NCI-H1930 (cell line): ENCODE measurements at places on chromosomes 12 and 14.

DNA sequence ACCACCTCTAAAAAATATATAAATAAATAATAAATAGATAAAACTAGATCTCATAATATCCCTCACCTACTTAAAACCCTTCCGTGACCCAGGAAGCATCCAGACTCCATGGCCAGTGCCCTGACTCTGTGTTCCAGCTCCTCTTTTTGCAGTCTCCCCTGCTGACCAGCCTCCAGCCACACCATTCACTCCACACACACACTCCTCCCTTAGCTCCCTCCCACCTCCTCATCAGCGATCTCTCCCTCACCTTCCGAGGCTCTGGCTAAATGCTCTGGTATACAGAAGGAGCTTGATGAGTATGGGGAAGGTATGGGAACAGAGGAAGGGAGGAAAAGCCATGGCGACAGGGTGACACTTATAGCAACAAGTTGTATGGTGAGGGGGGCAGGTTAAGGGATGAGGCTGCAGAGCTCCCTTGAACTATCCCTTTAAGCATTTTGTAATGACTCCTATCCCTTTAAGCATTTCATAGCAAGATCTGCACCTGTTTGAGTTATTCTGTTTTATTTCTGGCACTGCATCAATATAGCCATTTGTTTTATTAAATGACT, 26.1 kb upstream of the EIF4B start:
- DNase-seq: no peak

- DNase-seq: no peak
These were observed 17.6 kb downstream of the C14orf132 start for GRCh38 chr14:96056509-96057422.

DNA sequence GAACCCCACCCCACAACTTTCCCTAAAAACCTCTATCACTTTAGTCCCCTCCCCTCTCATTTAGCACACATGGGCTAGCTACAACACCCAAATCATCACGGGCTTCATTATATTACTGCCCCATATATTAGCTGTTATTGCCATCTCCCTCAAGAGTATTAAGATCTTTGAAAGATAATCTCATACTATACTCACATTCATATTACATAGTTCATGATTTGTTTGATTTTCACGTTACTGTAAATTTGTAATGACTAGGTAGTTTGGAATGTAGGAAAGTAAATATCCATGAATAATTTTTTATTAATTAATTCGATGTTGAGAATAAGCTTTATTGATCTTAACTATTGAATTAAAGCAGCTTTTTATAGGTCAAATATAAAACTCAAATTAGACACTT, 7.9 kb downstream of the DICER1 start:
- DNase-seq: no peak

- DNase-seq: no peak
These were observed 2.4 kb downstream of the HRK start for GRCh38 chr12:116878567-116879508.

- no peak for DNase-seq
These were observed 882.4 kb downstream of the DIO2 start for GRCh38 chr14:79328863-79329262.

- DNase-seq: no peak
These were observed 165.1 kb upstream of the ATP2B1 start for GRCh38 chr12:89873745-89874144.

DNA sequence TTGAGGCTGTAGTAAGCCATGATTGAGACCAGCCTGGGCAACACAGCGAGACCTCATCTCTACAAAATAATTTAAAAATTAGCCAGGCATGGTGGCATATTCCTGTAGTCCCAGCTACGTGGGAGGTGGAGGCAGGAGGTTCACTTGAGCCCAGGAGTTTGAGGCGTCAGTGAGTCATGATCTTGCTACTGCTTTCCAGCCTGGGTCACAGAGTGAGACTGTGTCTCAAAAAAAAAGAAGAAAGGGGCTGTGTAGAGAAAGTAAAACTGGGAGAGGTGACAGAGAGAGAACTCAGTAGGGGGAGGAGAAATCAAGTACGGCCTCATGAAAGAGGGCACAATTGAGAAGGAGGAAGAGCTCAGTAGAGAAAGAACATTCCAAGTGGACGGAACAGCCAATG, 12.4 kb downstream of the TECPR2 start:
- no peak for DNase-seq

DNA sequence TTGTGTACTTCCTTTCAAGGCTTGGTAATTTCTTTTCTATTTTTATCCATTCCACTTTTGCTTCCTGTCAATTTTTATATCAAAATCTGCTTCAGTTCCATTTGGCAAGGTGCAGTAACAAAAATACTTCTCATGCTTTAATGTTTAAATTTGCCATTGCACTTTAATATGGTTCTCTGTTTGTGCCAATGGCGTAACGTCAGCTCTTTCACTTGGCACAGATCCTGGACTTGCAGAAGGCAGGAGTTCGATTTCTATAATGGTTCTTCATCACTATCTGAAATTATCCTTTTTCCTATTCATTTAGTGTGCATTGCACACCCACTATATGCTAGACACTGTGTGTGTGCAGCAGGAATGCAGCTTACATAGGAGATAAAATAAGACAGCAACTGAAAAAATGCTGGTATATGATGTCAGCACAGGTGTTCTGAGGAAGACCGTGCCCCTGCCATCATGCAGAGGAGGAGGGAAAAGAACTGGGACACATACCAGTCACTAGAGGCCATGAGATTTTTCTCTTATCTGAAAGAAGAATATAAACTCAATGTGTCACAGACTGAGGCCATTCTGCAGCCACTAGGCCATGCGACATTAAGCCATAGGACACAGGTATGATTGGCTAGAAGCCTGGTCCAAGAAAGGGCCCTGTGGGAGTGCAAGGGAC, 298.2 kb downstream of the RPAP3 start:
- DNase-seq: no peak

GRCh38 chr14:36633580-36633979, 28.1 kb upstream of the PAX9 start:
- DNase-seq: no peak

DNA sequence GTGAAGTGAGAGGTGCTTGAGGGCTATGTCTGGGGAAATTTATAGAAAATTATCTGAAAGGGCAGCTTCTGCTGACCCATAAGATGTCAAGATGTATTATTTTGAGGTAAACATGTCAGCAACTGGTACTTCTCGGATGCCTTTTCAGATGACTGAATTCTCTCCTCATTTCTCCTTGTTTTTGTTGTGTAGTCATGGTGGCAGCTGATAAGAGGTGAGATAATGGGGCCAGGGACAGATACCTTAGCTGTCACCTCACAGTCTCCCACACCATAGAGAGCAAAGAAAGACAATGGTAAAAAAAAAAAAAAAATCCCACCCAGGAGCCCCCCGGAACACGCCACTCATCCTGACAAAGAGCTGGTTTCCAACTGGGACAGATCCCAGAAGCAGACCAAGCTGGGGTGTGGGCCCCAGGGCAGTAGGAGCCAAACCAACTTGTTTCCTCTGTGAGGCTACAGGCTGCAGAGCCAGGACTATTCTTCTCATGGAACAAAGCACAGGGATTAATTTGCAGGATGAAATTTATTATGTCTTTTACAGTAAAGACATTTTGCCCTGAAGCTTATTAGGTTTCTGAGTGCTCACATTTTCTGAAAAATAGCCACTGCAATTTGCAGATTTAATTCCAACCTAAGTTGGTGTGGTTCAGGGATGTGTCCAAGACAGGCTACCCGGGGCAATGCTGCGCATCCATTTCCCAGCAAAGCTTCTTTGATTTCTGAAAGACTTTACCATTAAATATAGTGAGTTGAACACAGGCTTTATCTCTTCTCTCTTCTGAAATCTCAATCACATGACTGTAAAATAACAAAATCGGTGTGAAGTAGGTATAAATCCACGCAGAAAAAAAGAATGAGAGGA, 52.2 kb downstream of the NDUFA12 start:
- DNase-seq: no peak

DNA sequence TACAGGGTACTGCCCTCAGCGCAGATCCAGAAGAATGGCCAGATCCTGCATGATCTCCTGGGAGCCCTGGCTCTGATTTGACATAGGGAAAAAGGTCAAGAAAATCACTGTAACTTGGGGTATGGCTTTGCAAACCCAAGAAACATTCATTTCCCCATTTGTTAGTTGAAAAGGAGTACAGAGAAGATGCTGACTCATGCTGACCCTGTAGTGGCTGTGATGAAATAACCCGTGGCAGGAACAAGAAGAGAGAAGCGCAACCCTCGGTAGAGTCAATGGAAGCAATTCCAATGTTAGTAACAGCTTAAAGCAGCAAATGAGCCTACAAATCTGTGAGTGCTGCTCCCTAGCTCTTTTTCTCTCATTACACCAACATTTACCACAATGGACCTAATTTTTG, 281.6 kb upstream of the NPAS3 start:
- no peak for DNase-seq

DNA sequence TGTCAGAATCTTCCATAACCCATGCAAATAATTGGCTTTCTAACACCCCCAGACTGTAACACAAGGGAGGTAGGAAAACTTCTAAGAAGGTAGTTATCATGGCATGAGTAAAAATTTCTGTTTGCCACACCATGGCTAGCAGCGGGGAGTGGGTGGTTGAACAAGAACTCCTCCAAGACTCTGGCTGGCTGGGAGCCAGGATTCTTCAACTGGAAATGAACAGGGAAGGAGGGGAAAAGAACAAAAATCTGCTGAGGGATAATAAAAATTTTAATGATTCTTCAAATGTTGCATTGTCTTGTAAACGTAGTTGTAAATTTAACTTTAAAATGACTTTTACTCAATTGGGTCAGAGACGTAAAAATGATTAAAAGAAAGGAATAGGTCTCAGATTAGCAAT, 78.9 kb downstream of the AKAP6 start:
- DNase-seq: no peak

- no peak for DNase-seq
These were observed 40.0 kb upstream of the CTDSP2 start for GRCh38 chr12:57886542-57886941.

- DNase-seq: peak; percentile 62
These were observed 88.0 kb upstream of the TMEM260 start for GRCh38 chr14:56491299-56492285.

- no peak for DNase-seq
These were observed 125.3 kb upstream of the ATF7IP start for GRCh38 chr12:14239935-14240872.

- no peak for DNase-seq
These were observed 36.6 kb downstream of the CCNK start for GRCh38 chr14:99517643-99518381.

- no peak for DNase-seq
These were observed 22.6 kb downstream of the SUDS3 start for GRCh38 chr12:118398940-118399339.

DNA sequence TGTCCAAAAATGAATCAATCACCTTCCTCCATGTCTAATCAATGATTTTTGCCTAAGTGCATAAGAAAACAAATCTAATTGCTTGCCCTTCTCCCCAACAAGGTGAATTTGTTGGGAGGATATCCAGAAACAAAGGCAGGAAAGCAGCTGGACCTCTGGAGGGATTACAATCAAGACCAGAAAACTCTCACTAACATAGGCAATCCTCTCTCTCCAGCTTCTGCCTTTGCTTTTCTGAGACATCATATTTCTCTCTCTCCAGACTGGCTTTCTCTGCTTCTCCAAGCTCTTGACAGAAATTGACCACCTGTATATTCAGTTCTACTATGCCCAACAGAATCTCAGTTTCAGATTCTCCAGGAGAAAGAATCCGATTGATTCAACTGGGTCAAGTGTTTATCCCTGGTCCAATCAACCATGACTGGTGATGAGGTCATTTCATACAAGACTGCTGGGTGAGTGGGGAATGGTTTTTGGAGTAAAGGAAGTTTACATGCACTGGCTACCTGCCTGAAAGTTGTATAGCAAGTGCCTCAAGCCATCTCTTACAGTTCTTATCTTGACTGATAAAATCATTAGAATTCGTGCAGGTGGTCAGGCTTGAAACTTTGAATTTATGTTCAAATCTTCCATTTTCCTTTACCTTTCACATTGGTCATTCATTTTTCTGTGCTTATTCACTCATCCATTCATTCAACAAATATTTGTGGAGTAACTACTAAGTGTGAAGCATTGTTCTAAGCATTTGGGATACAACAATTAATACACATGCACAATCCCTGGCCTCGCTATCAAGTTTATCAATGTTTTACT, 22.2 kb upstream of the CFAP54 start:
- no peak for DNase-seq

DNA sequence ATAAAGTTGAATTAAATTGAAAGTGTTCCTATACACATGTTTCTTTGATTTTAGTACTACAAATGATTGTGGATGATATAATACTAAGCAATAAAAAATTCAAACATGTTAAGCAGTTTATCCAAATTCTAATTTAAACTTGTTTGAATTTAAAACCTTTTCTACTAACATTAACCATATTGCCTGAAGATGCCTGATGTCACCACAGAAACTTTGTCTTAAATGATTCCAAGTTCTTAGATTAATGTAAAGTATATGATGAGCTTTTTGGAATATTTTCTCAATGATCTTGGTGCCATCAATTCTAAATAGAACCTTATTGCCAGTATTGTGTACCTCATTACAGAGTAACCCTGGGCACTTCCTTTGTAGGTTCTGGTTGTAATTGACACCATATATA, 259.6 kb downstream of the NAV3 start:
- DNase-seq: no peak

DNA sequence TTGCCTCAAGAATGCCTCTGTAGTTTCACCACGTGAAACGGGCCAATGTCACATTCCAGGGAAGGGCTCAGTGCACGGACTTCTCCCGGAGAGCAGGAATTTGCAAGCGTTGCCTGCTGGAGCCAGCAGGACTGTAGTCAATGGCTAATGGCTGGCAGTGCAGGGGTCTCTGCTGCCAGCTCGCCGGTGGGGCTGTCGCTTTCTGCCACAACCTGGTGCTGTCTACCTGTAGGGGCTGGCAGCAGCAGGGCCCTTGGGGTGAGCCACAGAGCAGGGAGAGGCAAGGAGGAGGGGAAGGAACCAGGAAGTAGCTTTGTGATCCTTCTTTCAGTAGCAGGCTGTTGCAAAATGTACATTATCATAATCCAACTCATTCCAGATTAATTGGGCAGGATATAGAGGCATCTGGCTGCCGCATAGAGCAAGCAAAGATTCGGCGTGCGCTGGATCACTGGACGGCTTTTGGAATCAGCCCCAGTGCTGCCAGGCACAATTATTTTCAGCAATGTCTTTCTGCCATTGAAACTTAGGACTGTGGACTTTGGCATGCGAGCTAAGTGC, 114.1 kb downstream of the PAPOLA start:
- DNase-seq: no peak

DNA sequence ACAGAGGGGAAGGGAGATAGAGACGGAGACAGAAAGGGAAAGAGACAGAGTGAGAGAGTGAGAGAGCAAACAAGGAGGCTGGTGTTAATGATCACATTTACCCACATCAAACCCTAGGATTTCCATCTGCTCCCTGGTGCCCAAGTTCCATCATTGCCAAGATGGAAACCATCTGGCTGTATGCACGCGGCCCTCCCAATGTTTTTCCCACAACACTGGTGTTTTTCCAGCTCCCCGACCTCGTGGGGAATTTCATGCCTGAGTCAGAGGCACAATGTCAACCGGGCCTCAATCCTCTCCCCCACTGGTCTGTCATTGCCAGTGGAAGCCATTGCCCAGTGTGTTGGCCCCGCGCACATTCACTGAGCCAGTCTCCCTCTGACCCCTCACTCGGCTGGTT, 19.9 kb upstream of the BDKRB2 start:
- no peak for DNase-seq

- DNase-seq: no peak
These were observed 43.2 kb upstream of the FBRSL1 start for GRCh38 chr12:132446633-132447326.
